ENCODE measurements at places on chromosomes 13 and 19.

GRCh38 chr13:39038569-39039030 is 344 bp downstream of the NHLRC3 start:
- DNase-seq = peak; percentile 38

GRCh38 chr13:44365008-44365407 is 8.6 kb upstream of the SERP2 start:
- peak; percentile 83 for DNase-seq

DNA sequence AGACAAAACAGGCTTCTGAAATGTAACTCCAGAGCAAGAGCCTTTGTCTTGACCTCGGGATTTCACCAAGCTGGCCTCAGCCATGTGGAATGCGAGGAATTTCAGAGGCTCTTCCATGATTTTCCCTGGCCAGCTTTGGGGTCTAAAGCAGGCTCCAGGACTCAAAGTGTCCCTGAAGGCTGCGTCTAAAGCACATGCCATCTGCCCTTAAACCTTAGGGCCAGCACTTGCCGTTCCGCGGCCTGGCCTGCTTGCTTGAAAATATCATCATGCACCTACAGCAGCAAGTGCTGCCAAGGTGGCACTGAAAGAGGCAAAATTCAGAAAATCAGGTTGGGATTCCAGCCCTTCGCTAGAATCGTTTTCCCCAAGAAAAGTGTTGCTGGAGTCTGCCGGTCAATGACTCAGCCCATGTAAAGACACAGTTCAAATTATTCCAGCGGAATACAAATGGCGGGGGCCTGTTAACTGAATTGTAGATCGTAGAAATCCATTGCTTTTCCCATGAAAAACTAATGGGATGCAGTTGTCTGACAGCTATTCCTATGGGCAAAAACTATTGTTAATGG is 105.7 kb upstream of the RAP2A start:
- peak; percentile 86 for DNase-seq

DNA sequence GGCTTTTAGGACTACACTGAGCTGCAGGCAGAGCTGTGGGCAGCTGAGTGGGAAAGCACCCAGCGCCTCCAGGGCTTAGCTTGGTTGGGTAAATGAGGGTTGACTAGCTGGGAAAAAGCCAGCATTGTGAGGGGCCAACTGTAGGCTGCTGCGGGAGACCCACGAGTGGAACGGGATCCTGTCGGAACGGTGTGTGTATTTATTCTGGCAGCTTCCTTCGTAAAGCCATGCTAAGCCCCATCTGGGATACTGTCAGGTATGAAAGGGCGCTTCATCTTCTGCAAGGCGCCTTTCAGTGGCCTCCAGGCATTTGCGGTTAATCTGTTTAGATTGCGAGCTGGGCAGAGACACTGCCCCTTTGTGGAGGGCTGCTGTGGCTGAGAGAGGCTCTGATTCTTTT is 39.5 kb upstream of the CNMD start:
- no peak for DNase-seq

DNA sequence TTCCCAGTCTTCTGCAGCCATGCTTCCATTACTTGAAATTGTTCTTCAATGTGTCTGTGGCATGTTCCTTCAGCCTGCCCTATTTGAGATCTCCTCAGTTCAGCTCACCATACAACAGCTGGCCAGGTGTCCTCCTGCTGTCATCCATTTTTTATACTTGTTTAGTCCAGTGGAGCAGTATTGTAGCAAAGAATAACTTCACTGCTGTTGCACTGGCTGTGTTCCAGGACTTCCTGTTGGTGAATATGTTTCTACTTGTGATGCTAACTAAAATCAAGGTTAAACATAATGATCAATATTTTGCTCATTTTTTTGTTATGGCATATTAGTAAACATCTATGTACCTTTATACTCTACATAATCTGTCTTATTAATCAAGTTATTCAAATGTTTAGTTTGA is 1394.1 kb downstream of the PCDH9 start:
- no peak for DNase-seq

GRCh38 chr13:95426631-95427030 is 125.4 kb upstream of the ABCC4 start:
- DNase-seq = no peak

- peak; percentile 53 for DNase-seq
These were observed 211.5 kb upstream of the MIR17HG start for GRCh38 chr13:91135968-91136367.
